Muscle of back (tissue), 13 donors: ENCODE measurements at places on chromosomes 1 and 21.

GRCh38 chr1:3249231-3249630, 180.2 kb downstream of the PRDM16 start:
- DNase-seq: no peak

GRCh38 chr1:5968161-5968736, 24.0 kb downstream of the NPHP4 start:
- no peak for DNase-seq

GRCh38 chr1:3628445-3628844, 3.6 kb downstream of the TPRG1L start:
- DNase-seq: no peak

DNA sequence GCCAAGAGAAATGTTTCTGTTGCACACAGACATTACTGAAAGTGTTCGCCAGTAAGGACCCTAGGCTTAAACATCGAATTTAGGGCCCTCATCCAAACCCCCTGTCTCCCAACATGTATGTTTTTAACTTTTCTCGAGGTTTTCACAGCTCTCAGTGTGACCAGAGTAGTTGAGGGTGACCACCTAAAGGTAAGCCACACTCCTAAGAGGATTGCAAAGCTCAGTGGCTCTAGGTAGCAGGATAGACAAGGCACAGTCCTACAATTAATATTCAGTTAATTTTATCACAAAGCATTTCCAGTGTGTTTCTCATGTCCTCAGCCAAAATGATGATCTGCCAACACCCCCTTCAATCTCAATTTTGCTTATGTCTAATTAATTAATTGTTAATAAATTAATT, 695 bp upstream of the ALG14 start:
- no peak for DNase-seq

DNA sequence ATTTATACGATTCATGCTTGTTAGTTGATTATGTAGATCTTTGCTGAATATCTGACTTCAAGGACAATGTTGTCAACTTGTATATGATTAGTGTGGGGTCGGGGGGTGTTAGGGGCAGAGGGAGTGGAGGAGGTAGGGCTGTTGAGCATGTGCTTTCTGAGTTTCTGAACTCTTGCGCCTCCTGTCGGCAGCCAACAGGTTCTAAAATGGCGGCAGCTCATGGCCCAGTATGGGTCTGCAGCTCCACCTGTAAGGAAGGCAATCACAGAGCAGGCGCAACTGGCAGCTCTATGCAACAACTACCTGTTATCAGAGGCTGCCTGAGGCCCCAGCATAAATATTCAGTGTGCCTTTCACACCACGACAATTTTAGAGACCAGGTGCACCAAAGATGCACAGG, 205.8 kb upstream of the PLXNA2 start:
- no peak for DNase-seq

- no peak for DNase-seq
These were observed 46.7 kb upstream of the SERBP1 start for GRCh38 chr1:67476906-67477305.

DNA sequence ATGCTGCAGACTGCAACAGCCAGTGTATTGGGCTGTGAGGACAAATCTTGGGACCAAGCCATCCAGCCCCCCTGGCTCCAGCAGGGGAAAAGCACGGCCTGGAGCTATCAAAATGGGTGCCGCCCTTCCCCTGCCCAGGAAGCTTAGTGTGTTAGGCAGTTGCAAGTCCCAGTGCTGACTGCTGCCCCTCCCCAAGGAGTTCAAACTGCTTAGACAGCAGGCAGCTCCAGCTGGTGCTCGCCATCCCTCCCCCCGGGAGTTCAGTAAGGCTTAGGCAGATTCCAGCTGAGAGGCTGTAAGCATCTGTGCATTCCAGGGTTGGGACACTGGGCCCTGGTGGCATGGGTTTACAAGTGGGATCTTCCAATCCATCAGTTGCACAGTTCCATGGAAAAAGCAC, 579.6 kb upstream of the NR5A2 start:
- no peak for DNase-seq

DNA sequence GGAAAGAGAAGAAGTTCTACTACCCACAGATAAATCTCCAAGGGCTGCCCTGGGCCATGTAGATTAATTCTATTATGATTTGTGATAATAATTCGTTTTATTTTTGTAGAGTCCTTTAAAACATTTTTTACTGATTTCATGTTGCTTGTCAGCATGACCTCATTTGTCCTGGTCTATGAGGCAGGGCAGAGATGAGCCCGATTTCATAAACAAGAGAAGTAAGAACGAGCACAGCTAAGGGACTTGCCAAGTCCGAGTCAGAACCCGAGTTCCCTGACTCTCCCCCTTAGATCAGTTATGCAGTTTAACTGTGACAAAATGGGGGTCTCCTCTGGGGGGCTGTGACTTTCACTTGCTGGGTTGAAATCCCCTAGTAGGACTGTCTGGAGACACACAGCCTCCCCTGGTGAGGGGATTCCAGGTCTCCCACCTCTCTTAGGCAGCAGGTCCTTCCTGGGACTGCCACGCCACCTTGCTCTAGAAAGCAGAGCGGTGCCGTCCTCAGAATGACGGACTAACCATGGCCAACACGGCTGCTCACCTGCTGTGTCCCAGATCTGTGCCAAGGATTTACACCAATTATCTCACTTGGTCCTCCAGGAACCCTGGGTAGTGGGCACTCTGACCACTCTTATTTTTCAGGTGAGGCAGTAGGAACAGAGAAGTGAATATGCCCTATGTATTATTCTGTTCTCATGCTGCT, 31.0 kb upstream of the SOX13 start:
- no peak for DNase-seq

DNA sequence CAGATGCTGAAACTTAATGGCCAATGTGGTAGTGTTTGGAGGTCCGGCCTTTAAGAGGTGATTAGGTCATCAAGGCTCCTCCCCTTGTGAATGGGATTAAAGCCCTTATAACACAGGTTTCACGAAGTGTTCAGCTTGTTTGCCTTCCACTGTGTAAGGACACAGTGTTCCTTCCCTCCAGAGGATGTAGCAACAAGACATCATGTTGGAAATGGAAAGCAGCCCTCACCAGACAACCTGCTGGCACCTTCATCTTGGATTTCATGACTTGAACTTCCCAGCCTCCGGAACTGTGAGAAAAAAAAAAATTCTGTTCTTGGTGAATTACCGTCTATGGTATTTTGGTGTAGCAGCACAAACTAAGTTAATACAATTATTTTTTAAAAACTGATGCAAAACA, 613.8 kb downstream of the KIF26B start:
- DNase-seq: no peak

DNA sequence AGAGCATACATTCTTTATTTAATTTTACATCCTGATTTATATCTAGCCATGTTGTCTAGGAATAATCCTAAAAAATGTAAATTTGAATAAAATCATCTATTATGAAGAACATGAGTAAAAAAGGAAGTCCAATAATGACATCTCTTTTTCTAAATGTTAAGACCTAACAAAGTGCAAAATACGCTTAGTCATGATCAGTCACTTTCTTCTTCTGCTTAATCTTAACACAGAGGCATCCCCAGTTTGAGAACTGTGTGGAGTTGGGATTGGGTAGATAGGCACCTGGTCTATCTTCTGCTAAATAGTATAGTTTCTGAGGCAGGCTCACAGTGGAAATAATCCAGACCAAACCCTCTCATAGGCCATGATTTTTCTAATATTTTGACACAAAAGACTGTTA, 311.7 kb upstream of the LRRC7 start:
- no peak for DNase-seq

GRCh38 chr1:241424480-241424971, 67.5 kb upstream of the RGS7 start:
- DNase-seq: no peak

- no peak for DNase-seq
These were observed 19.8 kb downstream of the CTNNBIP1 start for GRCh38 chr1:9890224-9890731.

DNA sequence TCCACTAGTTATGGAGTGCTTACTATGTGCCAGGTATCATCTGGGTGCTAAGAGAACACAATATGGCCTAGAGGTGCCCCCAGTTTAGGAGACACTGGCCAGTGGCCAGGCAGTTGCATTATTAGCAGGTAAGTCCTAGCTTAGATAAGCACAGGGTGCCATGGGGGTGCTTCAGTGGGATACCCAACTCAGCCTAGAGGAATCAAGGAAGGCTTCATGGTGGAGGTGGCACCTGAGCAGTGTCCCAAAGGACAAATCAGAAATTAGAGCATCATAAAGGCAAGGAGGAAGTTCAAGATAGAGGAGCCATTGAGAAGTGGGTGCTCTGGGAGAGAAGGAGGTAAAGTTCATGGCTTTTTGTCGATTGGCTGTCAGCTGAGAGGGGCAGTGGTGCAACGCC, 31.9 kb upstream of the PKP1 start:
- no peak for DNase-seq

GRCh38 chr1:226436472-226436854, 28.6 kb upstream of the PARP1 start:
- DNase-seq: no peak

DNA sequence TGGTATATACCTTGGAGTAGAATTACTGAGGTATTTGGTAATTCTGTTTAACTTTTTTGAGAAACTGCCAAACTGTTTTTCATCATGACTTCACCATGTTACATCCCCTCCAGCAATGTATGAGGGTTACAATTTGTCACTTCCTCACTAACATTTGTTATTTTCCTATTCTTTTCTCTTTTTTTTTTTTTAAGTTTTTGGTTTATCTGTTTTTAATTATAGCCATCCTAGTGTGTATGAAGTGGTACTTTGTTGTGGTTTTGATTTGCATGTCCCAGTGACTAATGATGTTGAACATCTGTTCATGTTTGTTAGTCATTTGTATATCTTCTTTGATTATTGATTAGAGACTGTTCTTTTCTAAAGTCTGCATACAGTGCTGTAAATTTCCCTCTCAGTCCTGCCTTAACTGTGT, 147.3 kb downstream of the HS2ST1 start:
- no peak for DNase-seq

- DNase-seq: no peak
These were observed 31.5 kb downstream of the TRAPPC10 start for GRCh38 chr21:44043613-44044012.

DNA sequence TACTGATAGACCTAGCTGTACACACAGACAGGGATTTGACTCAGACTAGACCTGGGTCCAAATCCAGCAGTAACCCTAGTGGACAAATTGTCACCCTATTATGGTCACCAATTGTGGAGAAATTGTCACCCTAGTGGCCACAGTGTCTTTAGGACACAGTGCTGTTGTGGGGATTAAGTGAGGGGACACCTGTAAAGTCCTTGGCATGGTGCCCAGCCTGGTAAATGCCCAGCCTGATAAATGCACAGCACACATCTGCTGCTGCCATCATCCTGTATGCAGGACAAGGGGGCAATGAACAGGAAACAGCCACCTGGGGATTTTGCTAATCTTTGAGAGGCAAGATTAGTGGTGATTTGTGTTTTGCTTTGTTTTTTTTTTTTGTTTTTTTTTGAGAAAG, 2.3 kb downstream of the TMEM61 start:
- no peak for DNase-seq

GRCh38 chr1:23422241-23422877, 2.2 kb downstream of the TCEA3 start:
- DNase-seq: peak; percentile 87

GRCh38 chr1:14716474-14716873, 118.0 kb downstream of the KAZN start:
- DNase-seq: no peak

GRCh38 chr1:94115900-94116436, 5.0 kb downstream of the ABCA4 start:
- DNase-seq: peak; percentile 48

DNA sequence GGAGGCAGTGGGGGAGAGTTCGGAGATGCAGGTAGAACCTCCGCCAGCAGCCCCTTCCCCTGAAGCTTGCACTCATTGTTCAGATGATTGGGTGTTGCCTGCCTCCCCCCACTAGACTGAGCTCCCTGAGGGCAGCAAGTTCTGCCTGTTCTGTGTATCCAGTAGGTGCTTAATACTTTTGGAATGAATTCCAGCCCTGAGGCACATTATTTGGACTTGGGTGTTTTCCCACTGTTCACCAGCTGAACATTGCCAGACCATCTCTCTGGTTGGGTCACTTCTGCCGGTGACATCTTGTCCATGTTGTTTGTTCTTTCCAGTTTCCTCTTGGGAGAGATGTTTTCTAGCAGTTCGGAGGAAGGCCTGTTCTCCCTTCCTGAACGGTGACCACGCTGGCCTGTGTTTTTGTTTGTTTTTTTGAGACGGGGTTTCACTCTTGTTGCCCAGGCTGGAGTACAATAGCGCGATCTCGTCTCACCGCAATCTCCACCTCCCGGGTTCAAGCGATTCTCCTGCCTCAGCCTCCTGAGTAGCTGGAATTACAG, 48.7 kb downstream of the SPSB1 start:
- no peak for DNase-seq

- DNase-seq: no peak
These were observed 56.9 kb upstream of the MAP1LC3C start for GRCh38 chr1:242055749-242056320.

DNA sequence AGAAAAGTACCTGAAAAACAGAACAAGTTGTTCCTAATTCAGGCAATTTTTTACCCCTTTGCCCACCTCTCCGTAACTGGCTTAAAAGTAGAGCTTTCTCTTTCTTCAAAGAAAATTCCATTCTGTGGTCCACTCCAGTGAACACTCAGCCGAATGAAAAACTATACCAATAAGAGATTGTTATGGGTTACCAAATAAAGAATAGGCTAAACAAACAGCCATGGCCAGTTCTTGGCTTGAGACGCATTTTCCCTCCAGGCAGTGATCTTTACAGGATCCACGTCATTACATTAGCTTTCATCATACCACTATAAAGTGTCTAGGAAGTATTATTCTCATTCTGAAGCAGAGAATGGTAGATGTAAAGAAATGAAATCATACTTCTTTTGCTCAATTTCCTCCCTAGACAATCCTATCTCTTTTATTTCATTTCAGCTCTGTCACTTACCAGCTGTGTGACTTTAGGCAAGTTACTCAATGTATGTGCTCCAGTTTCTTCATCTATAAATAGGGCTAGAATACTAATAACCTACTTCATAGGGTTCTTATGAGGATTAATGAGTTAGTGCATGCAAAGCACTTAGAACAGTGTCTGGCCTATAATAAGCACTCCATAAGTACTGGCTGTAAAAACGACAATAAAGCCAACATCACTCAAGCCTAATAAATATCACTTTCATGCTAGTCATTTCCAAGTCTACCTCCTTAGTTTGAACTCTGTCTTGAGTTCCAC, 26.5 kb upstream of the TRIM45 start:
- DNase-seq: no peak

GRCh38 chr1:59289570-59289969, 7.3 kb upstream of the FGGY start:
- DNase-seq: no peak

GRCh38 chr1:54784066-54784465, 17.1 kb downstream of the TTC22 start:
- no peak for DNase-seq

- peak; percentile 87 for DNase-seq
These were observed 1.4 kb upstream of the IRF2BP2 start for GRCh38 chr1:234611225-234611846.

GRCh38 chr1:89613928-89614327, 19.0 kb upstream of the LRRC8C start:
- DNase-seq: no peak

- no peak for DNase-seq
These were observed 12.1 kb downstream of the RHOU start for GRCh38 chr1:228747301-228747935.
